ENCODE measurements at places on chromosomes 3 and 15.

- no peaks in the 10 kb centered on the region for H3K36me3 ChIP-seq
- DNase-seq = no peak
- peak overlapping the region; percentile 61 for H3K4me3 ChIP-seq
- H3K27me3 ChIP-seq = no peaks in the 10 kb centered on the region
- peaks cover 32% of the 10 kb centered on the region for H3K4me1 ChIP-seq
Observed at GRCh38 chr3:100429187-100429716, 27.9 kb downstream of the LNP1 start.

GRCh38 chr3:35383719-35384555 is 255.4 kb upstream of the ARPP21 start:
- H3K27ac ChIP-seq = no peak overlapping the region
- H3K4me1 ChIP-seq = peaks cover 5% of the 10 kb centered on the region
- H3K36me3 ChIP-seq = no peaks in the 10 kb centered on the region
- H3K27me3 ChIP-seq = no peaks in the 10 kb centered on the region
- no peak for DNase-seq
- no peak overlapping the region for H3K4me3 ChIP-seq

GRCh38 chr3:194078045-194078821 is 57.7 kb upstream of the HES1 start:
- H3K27me3 ChIP-seq = no peaks in the 10 kb centered on the region
- H3K4me3 ChIP-seq = no peak overlapping the region
- no peak for DNase-seq

DNA sequence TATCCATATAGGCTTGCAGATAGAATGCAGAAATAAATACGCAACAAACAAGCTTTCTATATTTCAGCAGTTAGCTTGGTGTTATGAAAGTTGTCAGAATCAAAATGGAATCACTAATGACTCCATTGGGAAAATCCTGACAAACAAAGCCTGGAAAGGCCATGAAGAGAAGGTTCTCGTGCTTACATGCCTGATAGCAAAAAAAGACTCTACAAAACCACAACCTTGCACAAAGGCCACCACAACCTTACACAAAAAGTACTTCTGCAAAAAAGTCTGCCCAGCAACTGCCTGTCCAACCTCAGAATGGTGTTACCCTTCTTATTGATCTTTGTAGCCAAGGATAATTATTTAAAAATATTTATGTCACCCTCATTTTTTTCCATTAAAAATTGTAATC is 14.4 kb upstream of the PLSCR1 start:
- no peak overlapping the region for H3K4me3 ChIP-seq
- H3K27me3 ChIP-seq = no peaks in the 10 kb centered on the region
- H3K27ac ChIP-seq = no peak overlapping the region
- H3K4me1 ChIP-seq = no peaks in the 10 kb centered on the region

DNA sequence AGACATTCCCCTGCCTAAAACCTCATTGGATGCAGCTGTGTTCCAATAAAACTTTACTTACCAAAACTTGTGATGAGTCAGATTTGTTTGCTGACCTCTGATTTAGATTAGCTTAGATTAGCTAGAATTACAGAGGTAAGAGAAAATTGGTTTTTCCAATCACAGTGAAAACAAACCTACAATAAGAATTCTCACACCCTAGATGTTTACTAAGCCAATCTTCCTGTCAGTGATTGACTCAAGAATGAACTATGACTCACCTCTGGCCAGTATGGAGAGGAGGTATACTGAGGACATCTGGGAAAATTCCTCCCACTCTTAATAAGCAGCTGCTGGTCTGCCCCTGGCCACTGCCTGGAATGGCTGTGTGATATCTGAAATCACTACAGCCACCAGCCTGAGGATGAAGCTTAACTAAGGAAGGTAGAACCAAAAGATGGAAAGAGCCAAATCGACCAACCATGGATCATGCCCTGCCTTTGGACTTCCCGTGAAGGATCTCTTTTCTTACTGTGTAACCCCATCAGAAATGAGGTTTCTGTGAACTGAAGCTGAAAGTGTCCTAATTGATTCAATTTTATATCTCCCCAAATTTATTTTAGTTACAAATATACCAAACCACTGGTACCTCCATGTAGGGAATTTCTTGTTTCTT is 19.0 kb upstream of the GHSR start:
- no peaks in the 10 kb centered on the region for H3K27me3 ChIP-seq
- no peaks in the 10 kb centered on the region for H3K4me1 ChIP-seq
- H3K36me3 ChIP-seq = no peaks in the 10 kb centered on the region
- no peak overlapping the region for H3K4me3 ChIP-seq

DNA sequence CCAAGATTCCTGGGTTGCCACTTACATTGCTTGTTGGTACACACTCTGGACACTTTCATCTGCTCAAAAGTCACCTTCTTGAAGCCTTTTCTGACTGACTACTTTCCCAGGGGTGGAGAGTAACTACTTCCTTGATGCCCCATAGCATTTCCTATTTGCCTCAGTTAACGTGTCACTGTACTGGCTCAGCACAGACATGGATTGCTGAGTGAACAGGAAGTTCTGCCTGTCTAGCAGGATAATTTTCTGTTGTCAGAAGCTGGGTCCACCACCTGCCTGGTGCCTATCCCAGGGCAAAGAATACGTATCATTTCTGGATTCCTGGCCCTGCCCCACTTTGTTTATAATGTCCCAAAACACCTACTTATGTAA is 15.3 kb upstream of the ABHD17C start:
- no peaks in the 10 kb centered on the region for H3K27me3 ChIP-seq
- no peaks in the 10 kb centered on the region for H3K4me1 ChIP-seq
- H3K27ac ChIP-seq = no peak overlapping the region
- no peak overlapping the region for H3K4me3 ChIP-seq
- H3K36me3 ChIP-seq = no peaks in the 10 kb centered on the region
- DNase-seq = no peak

DNA sequence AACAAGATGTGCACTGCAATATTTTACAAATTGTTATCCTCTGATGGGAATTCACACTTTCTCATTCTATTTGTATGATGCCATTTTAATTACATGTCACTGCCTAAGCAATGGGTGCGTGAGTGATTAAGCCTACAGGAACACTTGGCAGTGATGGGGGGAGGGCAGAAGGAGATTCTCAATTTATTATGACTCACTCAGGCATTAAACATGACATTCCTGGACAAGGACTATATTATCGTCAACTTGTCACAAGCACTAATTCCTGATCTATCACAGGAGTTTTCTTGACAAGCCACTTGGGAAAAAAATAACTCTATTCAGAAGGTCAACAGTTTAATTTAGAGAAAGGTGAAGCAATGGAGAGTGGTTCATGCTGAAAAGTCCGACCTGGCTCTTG is 556.8 kb downstream of the NSUN3 start:
- no peak for DNase-seq
- H3K4me3 ChIP-seq = no peak overlapping the region
- H3K27ac ChIP-seq = no peak overlapping the region

- no peak overlapping the region for H3K27ac ChIP-seq
- no peaks in the 10 kb centered on the region for H3K36me3 ChIP-seq
- no peaks in the 10 kb centered on the region for H3K27me3 ChIP-seq
- no peak overlapping the region for H3K4me3 ChIP-seq
- DNase-seq = no peak
Observed at GRCh38 chr3:10428406-10429091, 76.8 kb downstream of the ATP2B2 start.

GRCh38 chr15:85003593-85004312 is 22.1 kb downstream of the PDE8A start:
- H3K27ac ChIP-seq = no peak overlapping the region
- peaks cover 24% of the 10 kb centered on the region for H3K4me1 ChIP-seq
- no peaks in the 10 kb centered on the region for H3K36me3 ChIP-seq

DNA sequence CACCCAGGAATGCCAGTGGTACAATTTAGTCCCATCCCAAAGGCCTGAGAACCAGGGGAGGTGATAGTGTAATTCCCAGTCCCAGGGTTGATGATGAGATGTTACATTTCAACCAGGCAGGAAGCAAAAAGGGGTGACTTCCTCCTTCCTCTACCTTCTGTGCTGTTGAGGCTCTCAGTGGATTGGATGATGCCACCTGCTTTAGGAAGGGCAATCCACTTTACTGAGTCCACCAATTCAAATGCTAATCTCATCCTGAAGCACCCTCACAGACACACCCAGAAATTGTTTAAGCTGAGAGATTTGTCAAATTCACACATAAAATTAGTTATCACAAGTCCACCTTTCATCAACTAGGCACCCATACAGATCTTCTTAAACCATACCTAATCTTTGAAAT is 418.5 kb upstream of the GOLIM4 start:
- H3K4me1 ChIP-seq = no peaks in the 10 kb centered on the region
- DNase-seq = no peak
- H3K27ac ChIP-seq = no peak overlapping the region
- H3K27me3 ChIP-seq = no peaks in the 10 kb centered on the region
- H3K36me3 ChIP-seq = no peaks in the 10 kb centered on the region

- no peaks in the 10 kb centered on the region for H3K36me3 ChIP-seq
- no peaks in the 10 kb centered on the region for H3K27me3 ChIP-seq
- no peaks in the 10 kb centered on the region for H3K4me1 ChIP-seq
- no peak for DNase-seq
- H3K27ac ChIP-seq = no peak overlapping the region
Observed at GRCh38 chr15:71809346-71809745, 1.0 kb upstream of the NR2E3 start.

DNA sequence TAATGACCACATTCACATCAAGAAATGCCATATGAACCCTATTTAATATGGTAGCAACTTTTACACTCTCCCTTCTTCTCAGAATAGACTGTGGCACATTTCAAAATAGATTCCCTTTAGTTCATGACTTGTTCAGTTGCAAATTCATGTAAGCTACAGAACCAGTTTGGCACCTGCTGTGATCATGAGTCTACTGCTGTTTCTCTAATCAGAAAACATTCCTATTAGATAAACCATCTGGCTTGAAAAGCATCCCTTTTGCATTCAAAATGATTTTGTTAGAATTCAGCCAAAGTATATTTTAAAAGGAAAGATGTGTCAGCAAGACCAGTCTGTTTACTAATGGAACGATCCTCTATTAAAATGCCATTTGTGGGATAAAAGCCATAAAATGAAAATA is 304.4 kb downstream of the BCHE start:
- no peaks in the 10 kb centered on the region for H3K36me3 ChIP-seq
- no peak for DNase-seq
- no peak overlapping the region for H3K4me3 ChIP-seq
- no peaks in the 10 kb centered on the region for H3K27me3 ChIP-seq
- no peak overlapping the region for H3K27ac ChIP-seq

GRCh38 chr3:44510000-44510368 is 32.5 kb upstream of the ZNF445 start:
- peak overlapping the region; percentile 76 for H3K4me3 ChIP-seq
- no peak for DNase-seq
- H3K36me3 ChIP-seq = no peaks in the 10 kb centered on the region
- H3K27ac ChIP-seq = peak overlapping the region; percentile 79
- no peaks in the 10 kb centered on the region for H3K27me3 ChIP-seq

DNA sequence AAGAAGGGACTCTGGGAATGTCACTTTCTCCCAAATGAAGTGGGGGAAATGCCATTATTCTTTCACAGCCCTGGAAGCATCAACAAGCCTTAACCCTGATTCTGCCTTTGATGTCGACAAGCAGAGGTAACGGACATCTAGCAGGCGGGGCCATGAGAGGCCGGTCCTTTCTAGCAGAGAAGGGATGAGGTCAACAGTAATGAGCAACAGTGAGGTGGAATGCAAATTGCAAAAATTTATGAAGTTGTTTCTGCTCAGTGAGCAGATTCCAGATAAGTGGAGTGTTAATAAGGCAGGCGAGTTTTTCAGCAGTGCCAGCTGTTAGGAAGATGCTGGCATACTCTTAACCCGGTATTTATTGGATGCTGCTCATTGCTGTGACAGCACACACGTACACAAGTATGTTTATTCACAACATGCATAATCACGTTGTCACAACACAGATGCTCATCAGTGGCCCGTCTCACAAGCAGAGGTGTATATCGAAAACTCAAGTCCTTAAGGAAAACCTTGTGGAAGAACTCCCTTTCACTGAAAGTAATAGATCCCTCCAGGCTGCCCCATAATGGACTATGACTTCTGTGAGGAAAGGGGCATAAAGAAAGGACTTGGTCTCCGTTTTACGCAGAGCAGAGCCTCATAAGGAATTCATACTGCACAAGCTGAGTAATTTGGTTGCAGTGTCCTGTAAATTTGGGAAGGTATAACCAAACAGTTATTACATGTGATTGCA is 329.0 kb downstream of the IGSF11 start:
- no peak overlapping the region for H3K27ac ChIP-seq
- H3K27me3 ChIP-seq = no peaks in the 10 kb centered on the region
- DNase-seq = no peak
- H3K4me1 ChIP-seq = no peaks in the 10 kb centered on the region
- H3K4me3 ChIP-seq = no peak overlapping the region

DNA sequence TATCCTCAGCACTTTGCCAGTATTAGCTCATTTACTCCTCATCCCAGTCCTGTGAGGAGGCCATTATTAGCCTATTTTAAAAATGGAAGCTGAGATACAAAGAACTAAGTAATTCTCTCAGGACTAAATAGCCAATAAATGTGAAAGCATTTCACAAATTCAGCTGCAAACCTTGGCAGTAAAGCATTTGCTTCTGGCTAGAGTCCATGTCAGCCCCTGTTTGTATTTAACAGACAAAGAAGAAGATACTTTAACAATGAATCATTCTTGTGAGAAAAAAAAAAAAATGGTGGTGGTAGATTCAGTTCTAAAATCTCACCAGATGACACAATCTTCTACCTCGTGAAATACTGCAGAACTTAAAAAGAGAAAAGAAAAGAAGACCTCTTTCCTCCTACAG is 85.0 kb upstream of the CNTN6 start:
- H3K27me3 ChIP-seq = no peaks in the 10 kb centered on the region
- no peak for DNase-seq
- H3K4me3 ChIP-seq = no peak overlapping the region
- H3K4me1 ChIP-seq = no peaks in the 10 kb centered on the region
- no peak overlapping the region for H3K27ac ChIP-seq
- no peaks in the 10 kb centered on the region for H3K36me3 ChIP-seq

DNA sequence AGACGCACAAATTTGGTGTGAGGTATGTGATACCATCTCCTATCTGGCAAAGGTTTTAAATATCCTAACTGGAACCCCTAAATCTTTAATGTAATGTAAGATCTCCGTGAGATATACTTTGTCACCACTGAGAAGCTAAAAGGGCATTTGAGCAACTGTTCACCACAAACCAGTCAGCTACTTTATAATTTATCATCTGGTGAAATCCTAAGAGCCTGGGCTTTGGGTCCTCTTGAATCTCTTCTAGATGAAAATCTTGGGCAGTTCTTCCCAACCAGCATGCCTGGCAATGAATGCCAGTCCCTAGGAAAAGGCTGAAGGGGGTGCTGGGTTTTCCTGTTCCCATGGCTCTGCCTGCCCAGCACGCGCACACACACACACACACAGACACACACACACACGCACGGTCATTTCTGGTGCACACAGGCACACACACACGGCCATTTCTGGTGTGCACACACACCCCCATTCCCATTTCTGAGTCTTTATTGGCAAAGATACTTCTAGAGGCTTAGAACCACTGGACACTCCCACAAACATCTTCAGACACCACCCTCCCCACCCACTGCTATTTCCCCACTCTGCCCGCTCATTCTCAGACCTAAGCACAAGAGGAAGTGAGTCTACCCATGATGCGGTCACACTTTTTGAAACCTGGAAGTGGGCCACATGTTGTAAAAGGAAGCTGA is 72.6 kb downstream of the MYO1E start:
- H3K4me1 ChIP-seq = peaks cover 31% of the 10 kb centered on the region
- peak; percentile 83 for DNase-seq
- H3K4me3 ChIP-seq = peak overlapping the region; percentile 37

GRCh38 chr3:51099794-51100535 is 285.1 kb upstream of the MANF start:
- no peak for DNase-seq
- H3K27ac ChIP-seq = no peak overlapping the region
- H3K4me1 ChIP-seq = no peaks in the 10 kb centered on the region
